NCI-H460 (cell line): ENCODE measurements at places on chromosomes 13 and 19.

GRCh38 chr13:75016225-75016624 is 465.7 kb downstream of the TBC1D4 start:
- DNase-seq = no peak

DNA sequence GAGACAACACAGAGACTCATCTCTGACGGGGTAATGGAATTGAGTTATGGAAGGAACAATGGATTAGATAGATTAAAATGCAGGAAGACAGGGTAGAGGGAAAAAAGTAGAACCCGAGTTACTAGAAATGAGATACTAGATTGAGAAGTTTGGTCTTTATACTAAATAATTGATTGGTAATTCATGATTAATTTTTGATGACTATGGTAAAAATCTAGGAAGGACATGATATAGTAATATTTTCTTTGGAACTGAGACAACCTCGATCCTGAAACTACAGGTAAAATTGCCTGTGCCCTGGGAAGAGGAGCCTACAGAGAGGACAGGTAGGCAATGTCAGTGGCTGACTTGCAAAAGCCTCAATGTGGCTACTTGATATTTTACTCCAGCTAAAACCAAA is 188.4 kb upstream of the GPC6 start:
- no peak for DNase-seq

GRCh38 chr13:51158880-51159518 is 47.9 kb upstream of the C13orf42 start:
- DNase-seq = no peak

- no peak for DNase-seq
Observed at GRCh38 chr13:40026741-40027140, 371.3 kb downstream of the COG6 start.

GRCh38 chr19:5826531-5827341 is 12.8 kb downstream of the FUT6 start:
- peak; percentile 54 for DNase-seq

DNA sequence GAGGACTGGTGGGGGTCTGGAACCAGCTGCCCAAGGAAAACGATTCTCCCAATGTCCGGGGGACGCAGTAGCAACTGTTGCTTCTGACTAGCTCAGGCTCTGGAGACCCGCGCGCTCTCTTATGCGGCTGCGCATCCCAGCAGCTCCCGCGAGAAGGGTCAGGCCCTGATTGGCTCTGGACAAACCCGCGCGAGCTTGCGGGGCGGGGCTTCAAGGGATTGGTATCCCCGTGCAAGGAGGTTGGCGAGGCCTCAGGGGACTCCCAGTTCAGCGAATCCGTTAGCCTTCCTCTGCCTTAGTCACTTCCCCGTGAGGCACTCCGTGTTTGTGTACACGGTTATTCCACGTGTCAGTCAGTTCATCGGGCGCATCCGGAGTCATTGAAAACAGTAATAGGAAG is 20.2 kb downstream of the SIGLECL1 start:
- DNase-seq = no peak
